ENCODE measurements at places on chromosomes 4 and X.

DNA sequence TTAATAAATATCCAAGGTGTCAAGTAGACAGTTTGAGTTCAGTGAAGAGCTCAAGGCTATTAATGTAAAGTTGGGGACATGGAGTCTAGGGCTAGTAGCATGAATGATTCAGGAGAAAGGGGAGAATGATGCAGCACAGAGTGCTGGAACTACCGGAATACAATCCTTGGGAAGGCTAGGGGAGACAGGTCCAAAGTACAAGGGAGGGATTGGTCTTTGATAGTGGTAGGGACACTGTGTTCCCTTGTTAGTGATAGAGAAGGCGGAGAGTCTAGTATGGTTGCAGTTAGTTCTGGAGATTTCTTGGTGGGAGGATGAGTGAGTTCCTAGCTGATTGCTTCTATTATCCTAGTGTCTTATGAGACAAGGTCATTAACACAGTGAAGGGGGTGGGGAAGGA, 8.7 kb downstream of the GCNA start:
- DNase-seq: no peak

- DNase-seq: no peak
Measured at GRCh38 chr4:84470204-84470785, 28.8 kb downstream of the NKX6-1 start.

GRCh38 chr4:144463236-144463635, 182.7 kb upstream of the HHIP start:
- no peak for DNase-seq

DNA sequence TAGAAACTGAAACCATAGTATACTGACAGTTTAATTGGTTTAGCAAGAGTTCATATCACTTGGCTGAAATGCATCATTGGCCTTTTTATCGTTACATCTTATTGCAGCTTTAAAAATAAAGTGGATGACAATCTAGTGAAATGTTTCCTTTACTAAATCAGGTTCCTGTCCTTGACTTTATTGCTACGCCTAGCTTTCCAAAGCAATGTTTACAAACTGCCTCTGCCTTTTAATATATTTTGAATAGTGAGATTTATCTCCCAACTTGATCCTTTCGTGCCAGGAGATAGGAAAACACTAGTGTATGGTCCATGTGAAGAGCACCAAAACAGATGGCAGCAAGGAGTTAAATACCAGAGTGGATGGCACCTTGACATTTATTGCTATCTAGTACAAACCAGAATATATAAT, 67.0 kb downstream of the GPC3 start:
- DNase-seq: no peak

All from putamen (tissue), 1 donor.